ENCODE measurements at places on chromosomes 13 and 19.

GRCh38 chr13:93561576-93562225 is 335.1 kb downstream of the GPC6 start:
- DNase-seq, result no peak

DNA sequence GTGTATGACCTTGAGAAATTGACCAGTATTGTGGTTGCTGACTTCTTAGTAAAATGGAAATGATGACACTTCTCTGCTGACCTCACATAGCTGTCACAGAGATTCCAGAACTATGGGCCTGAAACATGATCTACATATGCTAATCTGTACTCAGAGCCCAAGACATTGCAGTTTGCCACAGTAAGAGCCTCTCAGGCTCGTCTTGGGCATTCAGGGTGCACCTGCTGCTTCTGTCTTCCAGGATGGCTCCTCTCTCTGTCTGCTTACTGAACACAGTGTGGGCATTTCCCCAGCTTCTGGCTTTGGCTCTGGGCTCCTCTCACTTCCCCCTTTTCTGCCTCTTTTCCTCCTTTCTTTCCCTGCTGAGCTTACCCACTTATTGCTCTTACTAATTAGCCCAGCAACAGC is 22.3 kb upstream of the SLC46A3 start:
- DNase-seq, result no peak

DNA sequence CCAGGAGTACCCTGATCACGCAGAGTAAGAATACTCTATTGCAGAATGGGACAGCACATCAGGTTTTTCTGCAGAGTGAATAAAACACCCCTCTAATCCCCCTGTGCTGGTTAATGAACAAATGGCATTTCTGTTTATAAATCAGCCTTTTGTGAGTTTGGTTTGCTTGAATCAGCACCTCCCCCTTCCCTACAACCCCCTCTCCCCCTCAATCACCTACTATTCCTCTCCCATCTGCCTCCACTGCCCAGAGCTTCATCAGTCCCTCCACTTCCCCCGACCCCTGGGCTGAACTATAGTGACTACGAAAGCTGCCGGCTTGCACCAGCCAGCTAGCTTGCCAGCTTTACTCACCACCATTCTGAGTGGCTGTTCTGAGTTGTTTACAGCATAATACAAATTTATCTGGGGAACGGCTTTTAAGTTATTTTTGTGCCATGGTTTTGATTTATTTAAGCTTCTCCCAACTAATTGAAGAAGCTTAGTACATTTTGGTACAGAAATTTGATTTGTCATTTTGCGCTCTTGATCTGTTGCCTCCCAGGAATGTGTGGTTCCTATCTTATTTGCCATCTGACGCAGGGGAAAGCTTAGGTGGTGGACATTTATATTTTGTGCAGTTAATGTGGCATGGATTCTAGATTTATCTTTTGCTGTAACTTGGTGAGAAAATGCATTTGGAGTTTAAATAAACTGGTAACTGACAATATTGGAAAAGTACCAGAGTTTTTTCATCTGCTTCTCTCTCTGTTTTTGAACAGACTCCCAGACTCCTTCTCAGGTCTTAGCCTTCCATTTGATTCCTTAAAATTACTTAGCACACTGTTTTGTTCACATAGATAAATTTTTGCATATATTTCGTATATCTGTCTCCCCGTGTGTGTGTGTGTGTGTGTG is 41.7 kb upstream of the WDFY2 start:
- no peak for DNase-seq

DNA sequence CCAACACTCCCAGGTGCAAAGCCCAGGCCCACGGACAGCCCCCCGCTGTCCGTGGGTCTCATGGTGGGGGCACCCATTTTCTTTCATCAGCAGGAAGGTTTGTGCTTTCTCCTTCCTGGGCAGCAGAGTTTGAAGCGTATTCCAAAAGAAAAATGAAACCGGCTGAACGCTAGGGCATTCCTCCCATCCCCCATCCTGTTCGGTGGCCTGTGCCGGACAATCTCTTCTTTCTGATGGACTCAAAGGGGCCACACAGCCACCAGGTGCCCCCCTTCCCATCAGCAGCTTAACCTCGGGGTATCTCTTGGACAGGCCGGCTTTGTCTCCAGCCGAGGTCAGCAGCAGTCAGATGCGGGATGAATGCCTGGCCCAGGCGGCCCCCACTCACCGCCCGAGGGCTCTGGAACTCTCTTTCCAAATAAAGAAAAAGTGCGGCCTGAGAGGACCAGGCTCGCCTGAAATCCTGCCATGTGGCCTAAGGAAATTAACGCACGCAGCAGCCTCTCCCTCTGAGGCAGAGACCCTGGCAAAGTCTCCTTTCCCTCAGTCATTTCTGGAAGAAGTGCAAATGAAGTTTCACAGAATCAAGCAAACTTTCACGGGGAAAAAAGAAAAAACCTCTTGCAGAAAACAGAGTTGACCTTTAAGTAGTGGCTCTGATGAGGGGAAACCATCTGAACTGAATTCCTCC is 67.8 kb downstream of the RASA3 start:
- DNase-seq, result no peak

DNA sequence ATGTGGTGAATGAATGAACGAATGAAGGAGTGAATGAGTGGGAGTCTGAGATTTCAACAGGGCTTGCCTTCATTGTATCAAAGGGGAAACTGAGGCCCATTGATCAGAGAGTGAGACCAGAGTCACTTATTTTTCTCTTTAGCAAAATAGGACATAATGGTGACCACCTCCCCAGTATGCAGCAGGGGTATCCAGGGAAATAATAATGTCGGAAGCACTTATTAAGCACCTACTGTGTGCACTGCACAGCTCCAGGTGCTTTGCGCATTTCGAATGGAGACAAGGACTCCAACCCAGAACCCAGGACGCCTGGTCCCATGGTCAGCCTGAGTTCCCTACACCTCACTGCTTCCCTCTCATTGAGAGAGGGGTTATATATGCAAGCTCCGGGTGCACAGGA is 26.8 kb upstream of the SEMA6B start:
- no peak for DNase-seq

DNA sequence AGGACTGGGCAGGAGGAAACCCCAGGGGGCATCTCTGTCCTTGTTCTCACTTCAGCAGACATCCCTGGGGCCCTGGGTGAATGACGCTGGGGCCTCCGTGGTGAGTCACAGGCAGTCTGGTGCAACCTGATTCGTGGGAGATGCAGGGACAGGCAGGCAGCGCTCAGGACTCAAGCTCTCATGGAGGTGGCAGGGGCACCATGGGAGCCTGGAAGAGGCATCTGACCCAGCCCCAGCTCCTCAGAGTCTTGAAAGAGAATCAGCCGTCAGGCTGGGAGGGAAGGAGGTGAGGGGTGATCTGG is 14.0 kb upstream of the PTOV1 start:
- no peak for DNase-seq

- no peak for DNase-seq
Observed at GRCh38 chr13:111202156-111202621, 87.1 kb downstream of the ARHGEF7 start.

GRCh38 chr13:46934749-46935148 is 37.9 kb upstream of the HTR2A start:
- DNase-seq, result no peak

DNA sequence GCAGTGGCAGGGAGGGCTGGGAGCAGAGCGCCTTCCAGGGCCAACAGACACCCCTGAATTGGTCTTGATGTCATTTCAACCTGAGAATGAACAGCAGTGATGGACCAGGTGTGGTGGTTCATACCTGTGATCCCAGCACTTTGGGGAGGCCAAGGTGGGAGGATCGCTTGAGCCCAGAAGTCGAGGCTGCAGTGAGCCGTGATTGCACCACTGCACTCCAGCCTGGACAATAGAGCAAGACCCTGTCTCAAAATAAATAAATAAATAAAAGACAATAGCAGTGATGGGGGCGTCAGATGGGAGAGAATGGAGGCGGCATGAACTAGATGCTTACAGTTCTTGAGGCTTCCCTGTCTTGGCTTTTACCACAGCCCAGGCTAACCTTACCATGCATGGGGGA is 46.1 kb upstream of the ONECUT3 start:
- no peak for DNase-seq

GRCh38 chr19:2852598-2852997 is 11.3 kb downstream of the ZNF555 start:
- DNase-seq, result no peak

- DNase-seq, result no peak
Observed at GRCh38 chr19:7989071-7989575, 16.3 kb downstream of the ELAVL1 start.

- DNase-seq, result no peak
Observed at GRCh38 chr13:74979703-74980102, 502.3 kb downstream of the TBC1D4 start.

DNA sequence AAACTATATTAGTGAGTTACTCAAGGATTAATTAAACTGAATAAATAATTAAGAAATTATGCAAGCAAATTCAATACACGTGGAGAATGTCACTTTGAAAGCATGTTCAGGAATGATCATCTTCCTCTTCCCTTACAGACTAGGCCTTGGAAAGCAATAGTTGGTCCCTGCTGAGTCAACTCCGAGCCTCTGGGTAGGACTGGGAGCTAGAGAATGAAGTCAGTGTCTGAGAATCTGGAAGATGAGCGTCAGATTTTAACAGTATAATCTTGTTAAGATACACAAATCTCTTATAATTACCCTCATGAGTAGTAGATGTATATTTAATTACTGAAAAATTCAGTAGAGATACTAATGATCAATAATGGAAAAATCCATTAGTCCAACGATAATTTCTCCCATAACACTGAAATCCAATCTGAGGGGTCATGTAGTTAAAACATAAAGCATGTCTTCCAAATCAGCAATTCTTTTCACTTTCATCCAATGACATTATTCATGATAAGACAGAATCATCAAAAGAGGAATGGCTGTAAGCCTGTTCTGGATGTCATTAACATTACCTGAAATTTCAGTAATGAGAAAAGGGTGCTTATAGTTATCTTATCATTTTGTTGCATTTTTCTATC is 423.0 kb downstream of the DCT start:
- DNase-seq, result no peak

DNA sequence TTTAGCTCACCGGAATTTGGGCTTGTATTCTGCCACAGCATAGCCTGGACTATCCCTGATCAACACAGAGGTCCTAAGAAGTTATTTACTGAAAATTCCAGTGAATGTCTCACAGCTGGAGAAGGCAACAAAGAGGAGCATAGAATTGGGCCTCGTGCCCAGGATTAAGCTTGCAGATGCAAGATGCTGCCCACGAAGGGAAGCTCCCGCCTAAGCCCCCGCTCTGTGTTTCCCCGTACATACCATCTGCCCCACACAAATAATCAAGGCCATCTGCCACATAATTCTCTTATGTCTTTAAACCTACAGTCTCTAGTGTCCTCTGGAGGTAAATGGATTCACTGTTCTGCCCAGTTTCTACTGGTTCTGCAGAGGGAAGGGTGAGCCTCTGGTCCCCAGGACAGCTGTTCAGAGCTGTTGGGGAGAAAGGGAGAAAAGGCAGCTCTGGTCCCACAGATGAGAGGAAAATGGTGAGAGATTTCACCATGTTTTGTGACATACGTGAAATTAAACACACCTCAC is 7.4 kb upstream of the TPP2 start:
- no peak for DNase-seq

- no peak for DNase-seq
Observed at GRCh38 chr13:111915104-111915551, 151.8 kb upstream of the SOX1 start.

- DNase-seq, result no peak
Observed at GRCh38 chr13:45191874-45192273, 9.0 kb downstream of the KCTD4 start.

GRCh38 chr13:51636349-51636890 is 52.2 kb downstream of the WDFY2 start:
- no peak for DNase-seq

DNA sequence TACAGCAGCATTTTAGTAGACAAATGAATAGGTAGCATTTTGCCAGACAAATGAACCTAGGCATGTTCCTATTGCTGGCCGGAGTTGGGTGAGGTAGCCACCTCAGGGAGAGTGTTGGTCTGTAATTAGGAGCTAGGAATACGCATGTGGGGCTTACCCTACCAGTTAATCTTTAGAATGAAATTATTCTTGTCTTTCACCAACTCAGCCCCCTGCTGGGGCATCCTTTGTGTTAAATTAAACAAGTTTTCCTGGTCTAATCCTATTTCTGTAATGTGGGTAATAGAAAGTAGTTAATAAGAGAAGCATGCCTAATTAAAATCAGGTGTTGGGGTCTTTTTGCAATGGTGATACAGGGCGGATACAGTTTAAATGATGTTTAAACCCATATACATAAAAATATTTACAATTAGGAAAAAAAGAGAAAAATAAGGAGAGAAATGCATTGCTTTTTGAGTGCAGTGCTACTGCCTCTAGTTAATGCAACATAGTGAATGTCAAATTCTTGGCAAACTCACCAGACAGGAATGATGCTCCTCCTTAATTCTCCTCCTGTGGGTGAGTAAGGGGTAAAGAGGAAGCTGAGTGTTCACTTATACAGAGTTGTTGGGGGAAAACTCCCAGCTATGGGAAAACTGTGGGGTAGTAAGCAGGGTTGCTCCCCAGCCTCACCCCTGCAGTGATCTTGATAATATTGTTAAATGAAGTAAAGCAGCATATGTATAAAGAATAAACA is 276.4 kb upstream of the EDNRB start:
- DNase-seq, result no peak

- DNase-seq, result no peak
Observed at GRCh38 chr13:24741791-24742190, 22.2 kb upstream of the RNF17 start.

GRCh38 chr19:1860042-1860775 is 3.2 kb downstream of the KLF16 start:
- no peak for DNase-seq

- DNase-seq, result no peak
Observed at GRCh38 chr13:113420833-113421600, 32.3 kb downstream of the ADPRHL1 start.
